Stimulated activated CD8-positive, alpha-beta memory T cell treated with anti-CD3 and anti-CD28 coated beads, Interleukin-15, amount 100 ng/mL, for 4 hours (primary cell): ENCODE measurements at places on chromosomes 12 and 14.

DNA sequence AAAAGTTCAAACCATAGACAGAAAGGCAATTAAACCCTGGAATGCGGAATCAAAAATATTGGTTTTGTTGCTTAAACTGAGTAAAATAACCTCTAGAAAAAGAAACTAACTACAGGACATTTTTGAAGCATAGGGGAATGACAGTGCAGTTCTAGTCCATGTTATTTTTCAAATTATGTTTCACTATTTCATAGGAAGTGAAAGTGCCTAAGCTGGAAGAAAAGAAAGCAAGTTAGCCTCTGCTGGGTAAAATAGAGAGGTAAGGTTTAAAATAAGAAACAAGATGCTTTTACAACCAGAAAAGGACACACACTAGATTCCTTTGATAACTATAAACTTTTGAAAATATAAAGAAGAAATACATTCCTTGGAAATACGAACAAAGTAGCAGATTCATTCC lies 1.1 kb downstream of the CLECL1 start:
- DNase-seq = no peak

GRCh38 chr14:21978184-21978998 lies 304.8 kb upstream of the OR4E1 start:
- no peak for DNase-seq

DNA sequence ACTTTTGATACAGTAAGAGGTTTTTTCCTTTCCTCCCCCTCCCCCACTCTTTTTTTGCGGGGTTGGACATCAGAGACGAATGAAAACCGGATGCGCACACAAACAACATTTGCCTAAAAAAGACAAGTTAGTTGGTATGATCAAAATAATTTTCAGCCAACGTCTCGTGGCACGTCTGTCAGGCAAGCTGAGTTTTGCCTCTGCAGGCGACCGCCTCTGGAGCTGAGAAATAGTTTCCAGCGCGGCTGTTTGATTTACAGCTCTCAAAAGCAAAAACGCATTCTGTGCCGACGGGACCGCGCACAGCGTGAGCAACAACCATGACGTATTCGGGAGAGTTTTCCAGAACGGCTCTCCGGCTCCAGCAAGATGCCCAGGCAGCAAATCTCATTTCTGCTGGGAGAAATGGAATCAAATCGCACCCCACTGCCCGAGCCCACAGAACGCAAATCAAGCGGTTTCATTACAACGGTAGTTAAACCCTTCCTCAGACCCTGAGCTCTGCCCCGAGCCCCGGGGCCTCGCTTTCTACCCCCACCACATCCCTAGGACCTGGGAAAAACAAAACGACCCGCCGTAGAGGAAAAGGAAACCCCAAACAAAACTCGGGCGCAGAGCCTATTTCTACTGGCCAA lies 14.2 kb upstream of the CALM1 start:
- DNase-seq = peak; percentile 53

DNA sequence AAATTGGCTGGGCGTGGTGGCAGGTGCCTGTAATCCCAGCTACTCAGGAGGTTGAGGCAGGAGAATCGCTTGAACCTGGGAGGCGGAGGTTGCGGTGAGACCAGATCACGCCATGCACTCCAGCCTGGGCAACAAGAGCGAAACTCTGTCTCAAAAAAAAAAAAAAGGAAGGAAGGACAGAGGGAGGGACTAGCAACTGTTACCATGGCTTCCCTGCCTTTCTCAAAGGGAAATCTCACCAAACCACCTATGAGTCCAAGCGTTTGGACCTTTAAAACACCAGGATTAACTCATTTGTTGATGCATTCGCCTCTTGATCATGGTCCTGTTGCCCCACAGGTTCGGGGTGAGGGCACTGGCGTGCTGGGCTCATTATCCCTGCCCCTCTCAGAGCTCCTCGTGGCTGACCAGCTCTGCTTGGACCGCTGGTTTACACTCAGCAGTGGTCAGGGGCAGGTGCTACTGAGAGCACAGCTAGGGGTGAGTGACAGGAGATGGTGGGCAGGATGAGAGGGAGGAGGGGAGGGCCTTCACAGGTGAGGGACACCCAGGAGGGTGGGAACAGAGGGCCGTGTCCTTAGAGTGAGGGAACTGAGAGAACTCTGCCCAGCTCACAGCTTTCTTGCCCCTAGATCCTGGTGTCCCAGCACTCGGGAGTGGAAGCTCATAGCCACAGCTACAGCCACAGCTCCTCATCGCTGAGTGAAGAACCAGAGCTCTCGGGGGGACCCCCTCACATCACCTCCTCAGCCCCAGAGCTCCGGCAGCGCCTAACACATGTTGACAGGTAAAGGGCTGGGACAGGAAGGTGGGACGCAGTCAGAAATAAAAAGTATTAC lies 10.2 kb upstream of the MYL6B start:
- no peak for DNase-seq

DNA sequence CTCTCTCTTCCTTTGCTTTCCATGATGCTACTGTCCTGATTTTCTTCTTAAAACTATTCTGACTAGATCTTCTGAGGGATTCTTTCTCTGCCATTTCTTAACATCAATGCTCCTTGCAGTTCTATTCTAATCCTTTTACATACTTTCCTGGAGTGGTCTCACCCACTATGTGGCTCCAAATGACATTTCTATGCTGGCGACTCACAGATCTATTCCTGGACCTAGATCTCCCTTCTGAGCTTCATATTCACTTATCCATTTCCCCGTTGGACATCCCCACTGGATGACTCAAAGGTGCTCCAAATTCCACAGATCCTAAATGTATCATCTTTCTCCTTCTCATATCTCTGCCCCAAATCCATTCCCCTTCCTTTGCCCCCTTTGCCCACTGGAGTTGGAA lies 4.1 kb downstream of the TEP1 start:
- DNase-seq = no peak

- DNase-seq = no peak
Observed at GRCh38 chr14:101057394-101057793, 153.9 kb upstream of the RTL1 start.

GRCh38 chr12:124837958-124838803 lies 25.5 kb downstream of the SCARB1 start:
- no peak for DNase-seq

GRCh38 chr12:132302466-132303358 lies 26.7 kb downstream of the GALNT9 start:
- no peak for DNase-seq

GRCh38 chr12:86663716-86664115 lies 407.5 kb upstream of the MGAT4C start:
- no peak for DNase-seq

DNA sequence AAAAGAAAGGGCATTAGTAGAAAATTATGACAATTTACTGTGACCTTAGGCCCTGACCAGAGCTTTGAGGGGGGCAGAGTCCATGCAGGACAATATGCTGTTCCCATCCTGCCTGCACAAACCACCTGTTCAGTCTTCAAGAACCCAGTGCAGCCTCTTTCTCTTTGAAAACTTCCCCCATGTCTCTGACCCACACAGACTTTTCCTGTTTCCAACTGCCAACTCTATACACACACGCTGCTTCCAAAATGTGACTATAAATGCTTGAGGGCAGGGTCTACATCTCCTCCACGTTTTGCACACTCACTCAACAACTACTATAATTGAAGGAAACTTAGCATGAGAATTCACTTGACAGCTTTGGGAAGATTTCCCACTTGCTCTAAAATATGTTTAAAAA lies 36.6 kb upstream of the SYCP3 start:
- no peak for DNase-seq

GRCh38 chr14:91893669-91894068 lies 26.3 kb upstream of the TC2N start:
- no peak for DNase-seq

DNA sequence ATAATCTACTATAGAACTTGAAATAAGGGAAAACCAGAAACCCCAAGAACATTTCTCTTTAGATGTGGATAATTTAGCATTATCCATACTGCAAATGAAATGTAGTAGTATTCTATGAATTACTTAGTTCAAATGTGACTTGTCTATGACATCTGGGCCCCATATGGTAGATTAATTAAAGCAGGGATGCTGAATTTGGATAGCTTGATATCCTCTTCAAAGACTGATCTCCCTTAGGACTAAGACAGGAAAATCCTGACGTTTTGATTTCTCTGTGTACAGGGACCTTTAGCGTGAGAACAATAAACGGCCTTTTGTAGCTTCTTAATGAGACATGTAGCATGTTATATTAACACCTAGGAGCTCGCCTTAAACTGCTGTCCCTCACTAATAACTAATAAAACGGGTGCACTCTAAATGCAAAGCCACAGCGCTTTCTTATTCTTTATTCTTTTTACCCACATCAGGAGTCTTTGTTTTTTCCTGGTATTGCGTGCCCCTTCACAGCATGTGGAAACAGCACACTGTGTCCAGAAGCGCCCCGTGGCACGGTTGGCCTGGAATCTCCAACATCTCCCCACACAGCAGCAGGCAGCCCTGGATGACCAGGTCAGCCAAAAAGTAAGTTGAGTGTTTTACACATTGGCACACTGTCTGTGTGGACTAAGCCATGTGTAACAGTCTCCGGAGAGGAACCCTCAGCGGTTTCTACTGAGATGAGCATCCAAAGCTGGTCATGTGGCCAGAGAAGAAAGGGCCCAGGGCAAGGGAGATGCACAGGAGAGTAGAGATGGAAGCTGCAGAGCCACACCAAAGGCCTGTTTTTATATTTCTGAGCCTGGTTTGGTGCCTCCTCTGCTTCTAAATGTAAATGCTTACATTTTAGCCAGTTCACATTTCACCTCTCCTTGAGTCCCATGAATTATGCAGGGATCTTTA lies 93.1 kb downstream of the SRGAP1 start:
- no peak for DNase-seq

DNA sequence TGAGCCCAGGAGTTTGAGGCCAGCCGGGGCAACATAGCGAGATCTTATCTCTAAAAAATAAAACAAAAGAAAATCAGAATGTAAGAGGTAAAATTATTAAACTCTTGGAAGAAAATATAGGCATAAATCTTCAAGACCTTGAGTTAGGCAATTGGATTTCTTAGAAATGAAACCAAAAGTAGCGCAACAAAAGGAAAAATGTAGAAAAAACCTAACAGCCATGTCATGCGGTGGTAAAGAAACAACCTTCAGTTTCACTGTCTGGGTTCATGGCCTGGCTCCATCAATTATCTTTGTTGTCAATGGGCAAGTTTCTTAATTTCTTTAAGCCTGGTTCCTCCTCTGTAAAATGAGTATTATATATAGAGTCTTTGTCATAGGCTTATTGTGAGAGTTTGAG lies 5.6 kb upstream of the GCH1 start:
- no peak for DNase-seq

DNA sequence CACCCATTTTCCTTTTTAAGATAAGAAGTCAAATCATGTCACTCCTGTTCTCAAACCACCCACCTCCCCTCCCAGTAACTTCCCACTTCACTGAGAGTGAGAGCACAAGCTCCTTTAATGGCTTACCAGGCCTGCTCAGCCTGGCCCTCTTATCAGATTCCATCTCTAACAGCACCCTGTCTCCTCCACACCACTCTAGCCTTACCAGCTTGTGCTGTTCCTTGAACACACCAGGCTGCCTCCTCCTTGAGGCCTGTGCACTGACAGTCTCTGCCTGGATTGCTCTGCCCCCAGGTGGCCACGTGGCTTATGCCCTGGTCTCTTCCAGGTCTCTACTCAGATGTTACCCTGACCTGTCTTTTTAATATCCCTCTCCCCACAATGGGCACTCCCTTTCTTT lies 40.1 kb upstream of the EVL start:
- DNase-seq = no peak

DNA sequence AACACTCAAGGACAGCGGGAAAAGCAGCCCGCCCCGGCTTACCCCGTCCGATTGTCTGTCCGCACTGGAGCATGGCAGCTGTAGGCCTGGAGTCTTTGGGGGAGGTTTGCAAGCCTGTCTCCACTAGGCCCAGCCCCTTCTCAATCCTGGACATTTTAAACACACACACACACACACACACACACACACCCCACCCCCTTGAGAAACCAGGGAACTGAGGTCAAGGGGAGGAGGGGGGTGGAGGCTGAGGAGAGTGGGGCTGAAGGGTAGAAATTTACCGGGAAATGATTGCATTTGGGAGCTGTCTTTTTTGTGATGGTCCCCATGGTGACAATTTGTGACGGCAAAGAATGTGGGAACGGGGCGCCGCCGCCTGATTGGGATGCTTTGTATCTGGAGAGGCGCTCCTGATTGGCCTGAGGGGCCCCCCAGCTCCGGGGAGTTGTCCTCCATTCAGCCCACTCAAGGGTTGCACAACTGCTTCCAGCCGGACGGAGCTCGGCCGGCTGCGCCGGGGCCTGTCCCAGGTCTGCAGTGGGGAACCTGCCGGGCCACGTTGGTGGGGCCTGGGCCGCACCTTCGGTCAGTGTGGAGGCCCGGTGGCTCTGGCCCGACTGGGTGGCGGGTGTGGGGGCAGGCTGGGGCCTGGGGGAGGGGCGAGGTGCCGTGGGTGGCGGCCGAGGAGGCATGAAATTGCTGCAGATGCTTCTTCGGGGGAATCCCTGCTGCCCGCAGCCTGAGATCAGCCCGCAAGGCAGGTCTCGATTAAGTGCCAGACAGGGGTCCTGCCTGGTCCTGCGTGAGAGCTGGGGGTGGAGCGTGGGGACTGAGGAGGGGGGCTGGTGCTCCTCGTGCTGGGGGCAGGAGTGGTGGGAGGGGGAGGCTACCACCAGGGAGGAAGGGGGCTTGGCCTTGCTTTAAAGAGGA lies at the start of gene FAM181A:
Gene FAM181A (plus strand): TSS at position 472 of the 927 bp plus-strand sequence. CDS start 942 bp downstream, outside the sequence.
- DNase-seq = no peak

- DNase-seq = no peak
Observed at GRCh38 chr14:34053666-34054065, 102.8 kb upstream of the EGLN3 start.

DNA sequence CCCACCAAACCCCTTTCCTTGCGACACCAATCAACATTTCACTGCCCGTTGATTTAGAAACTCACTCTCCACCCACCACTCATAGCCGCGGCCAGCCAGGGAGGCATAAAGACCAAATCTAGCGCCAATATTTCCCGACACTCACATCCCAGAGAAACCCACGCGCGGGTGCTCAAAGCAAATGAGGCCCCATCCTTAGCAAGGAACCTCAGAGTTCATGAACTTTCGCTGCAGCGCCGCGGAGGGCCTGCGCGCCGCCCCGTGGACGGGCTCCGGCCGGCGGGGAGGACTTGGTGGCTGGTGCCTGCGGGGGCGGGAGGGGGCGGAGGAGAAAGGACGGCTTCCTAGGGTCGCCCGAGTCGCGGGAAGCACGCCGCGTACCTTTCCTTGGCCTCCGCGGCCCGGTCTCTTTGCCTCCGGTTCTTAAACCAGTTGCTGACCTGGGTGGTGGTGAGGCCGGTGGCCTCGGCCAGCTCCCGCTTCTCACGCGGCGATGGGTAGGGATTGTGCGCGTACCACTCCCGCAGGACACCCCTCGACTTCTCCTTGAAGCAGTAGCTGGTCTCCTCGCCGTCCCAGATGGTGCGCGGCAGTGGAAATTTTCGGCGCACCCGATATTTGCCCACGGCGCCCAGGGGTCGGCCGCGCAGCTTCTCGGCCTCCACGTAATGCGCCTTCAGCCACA lies 886 bp downstream of the SIX1 start:
- DNase-seq = no peak
